Spleen (tissue), 13 donors: ENCODE measurements at places on chromosomes 5 and 9.
A peak's percentile ranks its signal among the peaks of the same experiment; 100 is the strongest.

DNA sequence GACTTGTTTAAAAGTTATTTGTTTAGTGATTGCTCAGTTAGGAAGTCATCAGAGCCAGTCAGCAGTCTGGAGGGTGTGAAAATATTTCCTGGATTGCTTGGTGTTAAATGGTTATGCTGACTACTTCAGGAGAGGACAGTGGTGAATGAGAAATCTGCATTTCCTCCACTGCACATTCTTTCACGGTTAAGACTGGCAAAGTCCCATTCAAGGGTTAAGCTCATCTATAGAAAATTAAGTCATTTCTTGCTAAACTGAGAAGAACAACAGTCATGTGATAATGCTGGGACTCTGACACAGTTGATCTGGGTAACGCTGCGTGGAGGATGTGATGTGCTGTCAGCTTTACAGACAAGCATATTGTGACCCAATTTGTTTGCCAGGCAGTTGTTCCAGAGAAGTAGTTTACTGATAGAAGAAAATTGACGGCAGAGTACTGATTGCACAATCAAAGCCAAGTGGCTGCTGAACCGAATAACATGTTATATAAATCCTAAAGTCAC, 80.4 kb downstream of the GRAMD2B start:
- DNase-seq, result no peak
- no peaks in the 10 kb centered on the region for H3K36me3 ChIP-seq
- no peak overlapping the region for H3K4me3 ChIP-seq
- peaks cover 9% of the 10 kb centered on the region for H3K4me1 ChIP-seq

DNA sequence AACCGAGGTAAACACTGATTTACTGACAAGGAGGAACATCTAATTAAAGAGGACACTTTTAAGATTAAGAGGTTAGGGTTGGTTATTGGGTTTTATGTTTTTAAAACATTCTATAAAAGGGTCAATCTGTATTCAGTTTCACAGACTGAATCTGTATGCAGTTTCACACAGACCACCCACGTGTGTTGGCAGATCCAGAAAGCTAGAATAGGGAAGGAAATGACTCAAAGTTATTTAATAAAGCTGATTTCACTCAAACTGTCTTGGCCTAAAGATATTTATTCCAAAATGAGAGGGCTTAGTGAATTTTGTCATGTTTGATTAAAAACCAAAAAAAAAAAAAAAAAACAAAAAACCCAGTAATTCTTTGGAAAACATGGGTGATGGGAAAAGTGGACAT, 140.2 kb downstream of the SLC24A2 start:
- H3K36me3 ChIP-seq, result no peaks in the 10 kb centered on the region
- H3K4me3 ChIP-seq, result no peak overlapping the region
- H3K4me1 ChIP-seq, result no peaks in the 10 kb centered on the region
- H3K27me3 ChIP-seq, result no peaks in the 10 kb centered on the region

- no peak for DNase-seq
- no peak overlapping the region for H3K4me3 ChIP-seq
- H3K27me3 ChIP-seq, result no peaks in the 10 kb centered on the region
- H3K36me3 ChIP-seq, result no peaks in the 10 kb centered on the region
- no peak overlapping the region for H3K27ac ChIP-seq
Observed at GRCh38 chr5:133274597-133274935, 222.8 kb downstream of the HSPA4 start.

DNA sequence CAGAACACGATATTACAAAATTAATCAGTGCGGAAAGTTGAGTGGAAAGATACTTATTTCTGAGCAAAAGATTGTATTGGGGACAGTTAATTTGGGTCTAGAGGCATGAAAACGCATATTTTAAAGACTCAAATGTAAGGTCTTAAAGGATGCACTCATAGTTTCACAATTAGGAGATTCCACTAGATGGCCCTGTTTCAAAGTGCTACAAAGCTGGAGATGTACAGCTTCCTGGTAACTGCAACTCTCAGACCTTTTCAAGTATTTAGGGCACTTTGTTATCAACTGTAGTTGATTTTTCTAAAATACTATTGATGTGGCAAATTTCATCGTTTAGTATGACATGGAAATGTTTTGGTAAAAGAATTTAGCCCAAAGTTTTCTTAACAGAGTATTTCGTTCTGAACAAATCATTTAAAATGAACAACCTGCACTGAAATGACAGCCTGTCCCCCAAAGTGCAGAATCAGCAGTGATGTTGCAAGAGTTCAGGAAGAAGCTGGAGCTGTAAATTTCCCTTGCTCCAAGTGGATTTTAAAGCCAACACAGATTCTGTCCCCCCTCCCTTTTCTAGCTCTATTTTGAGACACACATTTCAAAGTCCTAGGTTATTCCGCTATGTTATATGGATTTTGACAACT, 16.2 kb upstream of the NDUFB6 start:
- no peak overlapping the region for H3K4me3 ChIP-seq
- H3K27me3 ChIP-seq, result no peaks in the 10 kb centered on the region
- H3K27ac ChIP-seq, result no peak overlapping the region

- DNase-seq, result no peak
- H3K27ac ChIP-seq, result no peak overlapping the region
- H3K4me3 ChIP-seq, result no peak overlapping the region
- H3K27me3 ChIP-seq, result no peaks in the 10 kb centered on the region
- H3K36me3 ChIP-seq, result no peaks in the 10 kb centered on the region
Observed at GRCh38 chr5:123438244-123438643, 15.0 kb upstream of the CEP120 start.

DNA sequence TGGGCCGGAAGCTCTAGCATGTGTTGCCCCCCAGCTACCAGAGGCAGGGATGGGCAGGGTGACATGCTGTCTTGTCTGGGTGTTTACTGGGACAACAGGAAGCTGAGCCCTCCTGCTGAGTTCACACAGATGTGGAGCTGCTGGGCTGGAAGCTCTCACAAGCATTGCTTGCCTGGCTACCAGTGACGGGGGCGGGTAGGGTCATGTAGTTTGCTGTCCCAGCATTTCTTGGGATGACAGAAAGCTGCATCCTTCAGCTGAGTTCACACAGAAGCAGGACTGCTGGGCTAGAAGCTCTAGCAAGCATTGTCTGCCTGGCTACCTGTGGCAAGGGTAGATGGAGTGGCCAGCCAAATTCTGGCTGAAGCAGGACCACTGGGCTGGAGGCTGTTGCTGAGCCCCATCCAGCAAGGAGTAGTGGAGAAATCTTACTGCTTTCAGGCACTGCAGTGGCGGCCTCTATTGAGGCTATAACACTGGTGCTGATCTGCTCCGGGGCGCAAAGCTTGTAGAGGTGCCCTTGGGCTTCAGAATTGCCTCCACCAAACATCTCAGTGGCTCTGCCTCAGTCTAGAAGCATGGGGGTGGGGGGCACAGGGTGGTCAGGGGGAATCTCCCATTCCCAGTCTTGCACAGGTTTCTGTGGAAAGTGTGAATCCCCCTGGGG, 25.1 kb downstream of the POLK start:
- H3K4me3 ChIP-seq, result no peak overlapping the region
- H3K36me3 ChIP-seq, result no peaks in the 10 kb centered on the region
- H3K4me1 ChIP-seq, result peaks cover 31% of the 10 kb centered on the region

GRCh38 chr5:43113546-43113945, 7.2 kb upstream of the ZNF131 start:
- no peaks in the 10 kb centered on the region for H3K4me1 ChIP-seq
- H3K27me3 ChIP-seq, result no peaks in the 10 kb centered on the region
- no peaks in the 10 kb centered on the region for H3K36me3 ChIP-seq
- no peak overlapping the region for H3K4me3 ChIP-seq
- H3K27ac ChIP-seq, result no peak overlapping the region

DNA sequence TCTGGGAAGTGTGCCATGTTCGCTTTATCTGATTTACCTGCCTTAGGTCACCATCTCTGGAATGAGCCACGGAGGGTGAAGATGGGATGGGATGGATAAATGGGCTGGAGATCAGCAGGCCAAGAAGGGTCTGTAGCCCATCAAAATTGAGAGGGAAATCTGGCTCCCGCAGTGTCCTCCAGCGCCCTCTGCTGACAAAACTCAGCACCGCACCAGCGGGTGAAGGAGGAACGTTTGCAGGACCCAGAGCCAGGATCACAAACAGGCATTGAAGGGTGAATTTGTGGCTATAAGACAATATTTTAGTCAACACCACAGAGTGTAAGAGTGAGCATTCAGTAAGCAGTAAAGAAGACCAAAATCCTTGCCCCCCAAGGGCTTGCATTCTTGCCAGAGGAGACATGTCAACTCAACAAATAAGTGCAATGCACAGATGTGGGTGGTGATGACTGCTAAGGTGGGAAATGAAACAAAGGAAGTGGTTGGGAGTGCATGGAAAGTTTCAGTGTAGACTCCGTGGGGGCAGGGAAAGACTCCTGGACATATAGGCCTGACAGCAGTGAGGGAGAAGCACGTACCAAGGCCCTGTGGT, 124.4 kb downstream of the TENT4A start:
- DNase-seq, result no peak
- no peaks in the 10 kb centered on the region for H3K36me3 ChIP-seq
- no peaks in the 10 kb centered on the region for H3K4me1 ChIP-seq
- H3K4me3 ChIP-seq, result no peak overlapping the region
- no peaks in the 10 kb centered on the region for H3K27me3 ChIP-seq

GRCh38 chr9:70830618-70831017, 290.8 kb downstream of the TRPM3 start:
- no peak overlapping the region for H3K4me3 ChIP-seq
- DNase-seq, result no peak
- no peak overlapping the region for H3K27ac ChIP-seq
- no peaks in the 10 kb centered on the region for H3K4me1 ChIP-seq
- no peaks in the 10 kb centered on the region for H3K36me3 ChIP-seq
- no peaks in the 10 kb centered on the region for H3K27me3 ChIP-seq

DNA sequence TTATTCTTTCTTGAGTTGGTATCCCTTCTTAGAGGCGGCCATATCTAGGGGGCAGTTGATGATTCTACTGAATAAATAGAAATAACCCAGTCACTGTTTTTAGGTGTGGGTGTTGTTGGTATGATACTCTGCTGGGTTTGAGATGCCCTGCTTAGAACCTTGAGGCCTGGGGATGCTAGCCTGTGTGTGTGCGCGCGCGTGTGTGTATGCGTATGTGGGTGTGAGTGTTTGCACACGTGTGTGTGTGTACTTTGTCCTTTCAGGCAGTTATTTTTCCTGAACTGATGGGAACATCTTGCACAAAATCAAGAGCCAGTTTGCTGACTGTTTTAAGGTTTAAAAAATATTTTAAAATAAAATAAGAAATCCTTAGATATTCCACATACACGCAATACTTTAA, 3.3 kb downstream of the SLC28A3 start:
- H3K27ac ChIP-seq, result no peak overlapping the region
- no peaks in the 10 kb centered on the region for H3K4me1 ChIP-seq
- H3K36me3 ChIP-seq, result no peaks in the 10 kb centered on the region
- no peak for DNase-seq
- no peak overlapping the region for H3K4me3 ChIP-seq

- H3K36me3 ChIP-seq, result no peaks in the 10 kb centered on the region
- peak overlapping the region; percentile 85 for H3K27ac ChIP-seq
- peak; percentile 93 for DNase-seq
- H3K4me3 ChIP-seq, result peak overlapping the region; percentile 70
- peaks cover 89% of the 10 kb centered on the region for H3K4me1 ChIP-seq
Observed at GRCh38 chr5:139669662-139670368, 21.7 kb downstream of the CXXC5 start.

GRCh38 chr5:109196087-109196822, 213.5 kb downstream of the PJA2 start:
- no peaks in the 10 kb centered on the region for H3K36me3 ChIP-seq
- no peak for DNase-seq
- peaks cover 8% of the 10 kb centered on the region for H3K4me1 ChIP-seq
- no peaks in the 10 kb centered on the region for H3K27me3 ChIP-seq
- no peak overlapping the region for H3K4me3 ChIP-seq
- H3K27ac ChIP-seq, result no peak overlapping the region
